Hematopoietic multipotent progenitor cell treated with erythropoietin and hydrocortisone succinate and interleukin-3 and kit ligand, for 6 days (in vitro differentiated cells): ENCODE measurements at places on chromosomes 2 and 18.

DNA sequence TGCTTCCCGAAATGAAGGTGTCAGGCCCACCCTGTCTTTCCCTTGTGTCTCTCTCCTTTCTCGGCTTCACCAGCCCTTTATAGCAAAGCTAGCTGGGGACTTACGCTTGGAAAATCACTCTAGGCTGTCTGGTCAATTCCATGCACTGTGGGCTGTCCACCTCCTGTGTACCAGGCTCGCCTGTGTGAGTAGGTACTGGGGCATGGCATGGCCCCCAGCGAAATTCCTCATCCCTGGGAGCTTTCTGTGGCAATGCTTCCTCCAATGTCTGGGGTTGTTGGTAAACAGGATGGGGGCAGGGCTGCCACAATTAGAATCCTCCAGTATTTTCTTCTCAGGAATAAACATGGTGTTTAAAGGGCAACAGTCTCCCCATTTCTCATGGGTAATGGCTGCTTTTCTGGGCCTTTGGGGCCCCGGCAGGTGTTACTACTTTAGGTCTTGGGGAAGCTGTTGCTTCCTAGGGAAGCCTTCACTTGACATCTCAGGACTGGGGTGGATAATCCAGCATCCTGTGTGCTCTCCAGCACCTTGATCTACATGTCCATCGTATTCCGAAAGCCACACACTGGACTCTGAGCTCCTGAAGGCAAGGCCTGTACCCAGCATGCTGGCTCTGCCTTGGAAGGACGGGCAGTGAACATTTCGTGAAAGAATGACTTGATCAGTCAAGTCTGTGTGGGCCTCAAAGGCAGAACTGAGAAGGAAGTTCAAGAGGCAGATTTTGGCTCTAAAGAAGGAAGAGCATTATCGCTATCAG is 21.1 kb downstream of the RHOB start:
- no peak for DNase-seq

DNA sequence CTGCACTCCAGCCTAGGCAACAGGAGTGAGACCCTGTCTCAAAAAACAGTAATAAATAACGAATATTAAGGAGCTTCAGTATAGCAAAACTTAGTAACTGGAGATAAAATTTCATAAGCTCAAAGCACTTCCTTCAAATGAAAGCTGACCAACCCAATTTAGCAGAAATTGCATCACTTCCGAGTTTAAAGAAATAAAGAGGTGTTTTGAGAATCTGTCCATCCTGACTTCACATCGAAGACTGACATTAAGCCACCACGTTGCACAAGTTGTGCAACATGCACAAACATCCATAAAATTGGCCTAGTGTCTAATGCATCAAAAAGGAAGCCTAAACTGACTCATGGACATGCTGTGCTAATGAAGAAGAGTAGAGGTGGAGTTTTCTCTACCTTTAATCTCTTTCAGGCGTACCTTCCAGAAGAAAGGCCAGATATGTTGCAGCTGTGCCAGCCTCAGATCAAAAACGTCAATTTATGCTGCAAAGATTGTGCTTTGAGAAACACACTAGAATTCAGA is 7.7 kb upstream of the DSG3 start:
- DNase-seq, result peak; percentile 3

DNA sequence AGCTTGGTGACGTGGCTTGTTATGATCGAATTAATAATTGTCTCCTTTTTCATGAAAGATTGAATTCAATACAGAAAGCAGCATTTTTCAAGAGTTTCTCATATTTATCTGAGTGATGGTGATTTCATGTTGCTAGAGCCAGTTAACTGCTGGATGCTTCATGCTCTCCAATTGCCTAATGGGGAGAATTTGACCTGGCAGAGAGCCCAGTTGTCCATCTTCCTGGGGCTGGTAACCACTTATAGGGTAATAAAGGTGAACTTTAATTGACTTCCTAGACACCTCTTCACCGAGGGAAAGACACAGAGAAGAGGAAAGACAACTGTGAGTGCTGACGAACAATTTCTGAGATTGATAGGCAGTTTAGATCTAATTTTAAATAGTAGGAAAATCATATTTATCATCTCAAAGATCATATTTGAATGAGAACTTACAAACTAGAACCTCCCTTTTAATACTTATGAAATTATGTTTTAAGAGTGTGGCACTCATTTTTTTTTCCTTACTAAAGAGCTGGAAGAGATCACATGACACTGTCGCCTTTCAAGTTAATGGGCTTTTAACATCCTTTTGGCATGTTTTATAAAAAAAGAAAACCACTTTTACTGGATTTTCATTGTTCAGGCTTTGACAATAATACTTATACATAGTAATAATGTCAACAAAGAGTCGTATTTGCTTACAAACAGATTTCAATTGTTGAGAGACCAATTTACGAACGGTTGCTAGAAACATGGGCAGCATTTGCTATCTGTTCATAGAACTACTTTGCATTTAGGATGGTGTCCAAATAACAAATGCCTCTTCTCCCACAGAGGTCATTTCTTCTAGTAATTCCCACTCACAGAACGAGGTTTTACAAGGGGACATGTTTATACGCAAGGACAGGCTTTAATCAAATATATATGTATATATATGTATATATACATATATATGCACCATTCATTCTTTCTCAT is 153.3 kb downstream of the RAPGEF4 start:
- DNase-seq, result no peak

DNA sequence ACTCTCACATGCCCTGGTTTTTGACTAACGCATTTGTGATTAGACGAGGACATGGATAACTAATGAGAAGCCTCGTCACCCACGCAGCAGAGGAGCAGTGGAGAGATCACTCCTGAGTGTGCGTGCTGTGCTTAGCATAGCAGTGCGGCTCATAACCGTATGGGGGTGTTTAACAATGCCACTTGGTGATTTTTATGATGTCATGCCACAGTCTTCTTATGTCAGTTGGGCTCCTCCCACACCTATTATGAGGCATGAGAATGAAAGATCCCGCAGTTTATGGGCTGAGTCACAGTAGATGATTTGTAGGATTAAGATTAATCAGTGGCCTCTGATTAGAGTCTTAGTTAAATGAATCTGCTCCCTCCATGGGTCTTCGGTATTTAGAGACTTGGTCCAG is 2.5 kb upstream of the SMIM21 start:
- no peak for DNase-seq

- DNase-seq, result no peak
Observed at GRCh38 chr2:181140414-181140813, 160.0 kb downstream of the UBE2E3 start.

GRCh38 chr18:58566556-58567292 is 62.2 kb downstream of the ALPK2 start:
- no peak for DNase-seq

DNA sequence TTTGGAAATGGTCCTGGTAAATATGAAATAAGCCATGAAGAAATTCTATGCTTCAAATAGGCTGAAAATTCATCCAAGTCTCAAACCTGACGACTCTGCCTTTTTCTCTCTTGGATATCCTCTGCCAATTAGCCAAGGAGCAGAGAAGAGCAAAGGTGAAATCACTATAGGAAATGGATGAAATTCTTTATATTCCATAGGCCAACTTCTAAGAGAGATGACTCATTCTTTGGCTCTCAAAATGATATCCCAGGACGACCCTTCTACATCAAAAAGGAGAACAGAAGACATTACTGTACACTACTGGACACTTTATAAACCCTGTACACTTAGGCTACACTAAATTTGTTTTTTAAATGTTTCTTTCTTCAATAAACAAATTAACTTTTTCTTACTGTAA is 22.7 kb downstream of the PDE1A start:
- no peak for DNase-seq
